Esophagus (tissue), 2 donors: ENCODE measurements at places on chromosomes 12 and 14. TPM values are rescaled to one million over a fixed set of nuclear protein-coding genes. Genes with fewer than 3 reads are reported as not detected.

PRB2 gene
- not detected for polyA plus RNA-seq

MYL2 gene
- 4.0 TPM for polyA plus RNA-seq

IFI27 gene
- polyA plus RNA-seq: 478 TPM

ZBTB39 gene
- 1.2 TPM for polyA plus RNA-seq

SLC38A2 gene
- 80.2 TPM for polyA plus RNA-seq

APOLD1 gene
- polyA plus RNA-seq: 0.77 TPM

ADCK1 gene
- polyA plus RNA-seq: 5.2 TPM

NELL2 gene
- 0.44 TPM for polyA plus RNA-seq

YAF2 gene
- polyA plus RNA-seq: 7.4 TPM

NR2C1 gene
- 10.1 TPM for polyA plus RNA-seq

GPR135 gene
- 0.52 TPM for polyA plus RNA-seq

LMO3 gene
- polyA plus RNA-seq: 1.7 TPM

BIN2 gene
- polyA plus RNA-seq: 1.7 TPM
